ENCODE measurements at places on chromosomes 4 and X. TPM values are rescaled to one million over a fixed set of nuclear protein-coding genes. Genes with fewer than 3 reads are reported as not detected.
A peak's percentile ranks its signal among the peaks of the same experiment; 100 is the strongest.

- no peak for DNase-seq
Observed at GRCh38 chrX:97763391-97763790, 879.7 kb downstream of the RPA4 start.

- DNase-seq = peak; percentile 6
Observed at GRCh38 chr4:154490583-154491340, 837 bp downstream of the DCHS2 start.

- DNase-seq = no peak
Observed at GRCh38 chr4:38180456-38180855, 220.3 kb downstream of the PTTG2 start.

DNA sequence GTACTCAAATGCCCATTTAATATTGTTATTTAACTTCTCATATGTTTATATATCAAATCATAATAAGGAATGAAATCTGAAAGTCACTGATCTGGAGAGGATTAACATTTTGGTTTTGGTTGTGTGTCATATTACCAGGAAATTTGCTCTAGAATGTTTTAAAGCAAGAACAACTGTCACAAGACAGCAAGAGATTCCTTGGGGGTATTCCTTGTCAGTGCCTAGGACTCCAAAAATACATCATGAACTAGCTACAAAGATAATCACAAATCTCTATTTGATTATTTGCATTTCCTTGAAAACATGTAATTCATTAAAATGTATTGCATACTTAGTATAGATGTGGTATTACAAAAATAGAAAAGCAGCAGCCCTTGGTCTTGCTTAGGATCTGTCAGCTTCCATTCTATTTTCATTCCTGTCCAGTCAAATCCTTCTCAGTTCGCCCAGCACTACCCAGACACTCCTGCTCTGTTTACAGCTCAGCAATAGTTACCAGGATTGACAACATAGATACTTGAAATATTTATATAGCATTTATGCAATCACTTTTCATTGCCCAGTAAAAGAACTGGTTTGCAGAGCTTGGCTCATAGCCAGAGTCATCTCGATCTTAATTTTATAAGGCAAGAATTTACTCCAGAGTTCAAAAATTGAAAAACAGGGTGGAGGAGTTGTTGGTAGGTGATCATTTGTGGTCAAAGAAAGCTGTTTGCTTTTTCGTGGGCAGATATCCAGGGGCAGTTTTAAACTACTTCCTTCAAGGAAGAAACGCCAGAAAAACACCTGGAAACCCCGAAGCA, 9.2 kb upstream of the BMP3 start:
- no peak for DNase-seq

DNA sequence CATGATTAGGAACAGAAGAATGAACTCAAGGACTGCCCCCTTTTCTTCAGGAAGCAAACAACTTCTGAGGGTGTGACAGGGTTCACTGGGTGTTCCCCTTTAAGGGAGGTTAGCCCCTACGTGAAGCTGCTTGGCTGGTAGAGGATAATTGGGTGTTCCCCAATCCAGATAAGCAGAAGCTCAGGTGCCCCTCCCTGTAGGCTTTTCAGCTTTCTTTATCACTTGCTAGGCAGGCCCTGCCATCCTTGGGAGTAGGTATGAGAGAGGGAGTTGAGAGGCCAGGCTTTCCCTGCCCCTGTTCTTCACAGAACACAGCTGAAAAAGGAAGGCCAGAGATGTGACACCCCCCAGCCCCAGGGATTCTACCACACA, 44.2 kb downstream of the RTL9 start:
- no peak for DNase-seq

Gene HTR2C
- total RNA-seq = 0.86 TPM

Gene EDA2R
- total RNA-seq = 0.40 TPM

Gene IGSF1
- 1.4 TPM for total RNA-seq
